ENCODE measurements at places on chromosomes 11 and 22.

GRCh38 chr22:44358709-44359440 is 46.1 kb upstream of the SHISAL1 start:
- no peak for DNase-seq

GRCh38 chr11:6637871-6638270 is 17.7 kb downstream of the DCHS1 start:
- DNase-seq, result no peak

- DNase-seq, result no peak
Observed at GRCh38 chr22:50576070-50576469, 2.2 kb downstream of the CPT1B start.

DNA sequence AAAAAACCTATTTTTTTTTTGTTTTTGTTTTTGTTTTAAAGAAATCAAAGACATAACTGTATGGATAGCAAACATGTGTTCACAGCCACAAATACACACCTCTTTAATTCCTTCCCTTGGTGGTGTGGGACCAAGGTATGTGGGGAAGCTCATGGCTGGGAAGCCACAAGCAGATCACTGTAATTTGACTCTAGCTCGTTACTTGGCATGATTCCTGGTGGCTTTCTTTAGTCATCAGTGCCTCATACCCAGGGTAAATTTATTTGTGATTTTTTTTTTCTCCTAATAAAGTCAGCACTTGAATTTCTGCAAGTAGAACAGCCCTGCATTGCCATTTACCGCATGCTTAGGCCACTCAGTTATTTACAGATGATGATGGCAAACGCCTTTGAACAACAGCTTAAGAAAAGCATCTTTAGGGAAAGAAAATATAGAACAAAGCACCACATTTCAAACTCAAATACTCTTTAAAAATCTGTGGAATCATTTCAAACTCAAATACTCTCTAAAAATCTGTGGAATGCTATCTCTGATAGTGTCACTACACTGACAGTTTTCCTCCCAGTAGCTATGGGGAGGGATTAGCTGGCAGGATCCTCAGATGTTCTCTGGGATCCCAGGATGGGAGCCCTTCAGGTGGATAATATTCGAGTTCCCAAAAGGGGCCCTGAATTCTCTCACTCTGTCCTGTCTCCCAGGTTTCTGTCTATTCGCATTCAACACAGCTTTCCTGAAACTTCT is 687.2 kb downstream of the OPCML start:
- no peak for DNase-seq

DNA sequence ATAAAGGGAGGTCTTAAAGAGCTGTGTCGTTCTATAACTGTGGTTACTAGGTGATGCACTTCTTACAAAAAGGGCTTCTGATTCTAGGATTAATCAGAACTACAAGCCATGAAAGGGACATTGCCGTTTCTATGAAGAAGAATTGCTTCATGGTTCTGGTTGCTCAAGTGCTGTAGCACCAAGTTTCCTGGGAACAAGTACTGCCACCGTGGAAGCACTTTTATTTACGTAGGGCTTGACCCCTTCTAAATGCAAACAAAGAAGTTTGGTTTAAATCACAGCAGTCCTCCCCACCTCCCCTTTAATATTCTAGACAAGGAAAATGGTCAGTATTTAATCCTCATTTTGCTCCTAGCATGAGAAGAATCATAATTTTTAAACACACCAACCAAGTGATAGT is 9.8 kb downstream of the YAP1 start:
- DNase-seq, result no peak

DNA sequence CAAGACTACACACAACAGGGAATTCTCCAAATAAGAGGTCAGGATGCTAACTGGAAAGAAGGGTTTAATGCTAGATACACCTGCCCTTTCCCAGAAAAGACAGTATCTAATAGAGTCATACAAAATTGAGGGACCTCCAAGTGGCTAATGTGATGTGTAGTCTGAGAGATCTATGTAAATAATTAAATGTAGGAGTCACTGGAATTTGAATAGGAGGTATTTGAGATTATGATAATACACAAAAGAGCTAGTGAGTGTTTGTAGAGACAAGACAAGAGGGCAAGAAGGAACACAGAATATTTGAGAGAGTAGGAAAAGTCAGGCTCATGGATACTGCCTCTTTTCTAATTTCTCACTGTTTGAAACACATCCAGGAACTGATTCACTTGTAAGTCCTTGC is 15.5 kb upstream of the INSC start:
- DNase-seq, result no peak

DNA sequence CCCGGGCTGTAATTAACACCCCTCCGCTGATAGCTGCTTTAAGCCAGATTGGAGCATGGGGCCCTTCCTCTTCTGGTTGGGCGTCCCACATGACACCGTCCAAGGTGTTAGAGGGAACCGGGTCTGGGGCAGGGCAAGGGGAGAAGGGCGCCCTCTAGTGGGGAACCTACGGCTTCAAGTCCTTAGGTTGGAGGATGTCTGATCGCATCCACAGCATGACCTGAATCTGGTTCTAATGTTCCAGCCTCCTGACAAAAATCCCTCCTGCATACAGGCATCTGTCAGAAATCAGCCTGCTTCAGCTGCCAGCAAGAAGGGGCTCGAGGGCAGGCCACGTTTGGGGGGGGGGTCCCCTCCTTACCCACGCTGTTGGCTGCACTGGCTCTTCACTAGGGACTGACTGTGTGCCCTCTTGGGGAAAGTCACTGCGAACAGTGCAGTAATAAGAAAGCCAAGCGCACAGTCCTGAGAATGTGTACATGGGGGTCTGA is 94.2 kb upstream of the TBCEL start:
- no peak for DNase-seq

DNA sequence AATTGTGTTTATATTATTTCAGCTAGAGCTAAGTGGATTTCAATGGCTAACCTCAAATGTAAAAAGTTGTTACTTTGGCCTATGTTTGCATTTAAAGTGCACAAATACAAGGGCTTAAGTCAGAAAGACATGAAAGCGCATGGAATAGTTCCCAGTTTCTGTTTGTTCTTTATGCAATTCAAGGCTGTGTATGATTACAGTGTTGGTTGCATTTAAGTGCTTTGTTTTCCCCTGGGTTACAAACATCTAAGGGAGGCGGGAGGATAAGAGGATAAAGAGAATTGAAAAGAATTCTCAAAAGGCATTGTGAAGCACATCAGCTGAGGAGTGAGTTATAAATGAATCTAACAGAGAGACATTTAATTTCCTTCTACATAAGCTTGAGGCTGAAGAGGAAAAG is 453.4 kb downstream of the NTM start:
- no peak for DNase-seq

All from left forelimb (tissue), 1 donor.